ENCODE measurements at places on chromosomes 7 and 10.

DNA sequence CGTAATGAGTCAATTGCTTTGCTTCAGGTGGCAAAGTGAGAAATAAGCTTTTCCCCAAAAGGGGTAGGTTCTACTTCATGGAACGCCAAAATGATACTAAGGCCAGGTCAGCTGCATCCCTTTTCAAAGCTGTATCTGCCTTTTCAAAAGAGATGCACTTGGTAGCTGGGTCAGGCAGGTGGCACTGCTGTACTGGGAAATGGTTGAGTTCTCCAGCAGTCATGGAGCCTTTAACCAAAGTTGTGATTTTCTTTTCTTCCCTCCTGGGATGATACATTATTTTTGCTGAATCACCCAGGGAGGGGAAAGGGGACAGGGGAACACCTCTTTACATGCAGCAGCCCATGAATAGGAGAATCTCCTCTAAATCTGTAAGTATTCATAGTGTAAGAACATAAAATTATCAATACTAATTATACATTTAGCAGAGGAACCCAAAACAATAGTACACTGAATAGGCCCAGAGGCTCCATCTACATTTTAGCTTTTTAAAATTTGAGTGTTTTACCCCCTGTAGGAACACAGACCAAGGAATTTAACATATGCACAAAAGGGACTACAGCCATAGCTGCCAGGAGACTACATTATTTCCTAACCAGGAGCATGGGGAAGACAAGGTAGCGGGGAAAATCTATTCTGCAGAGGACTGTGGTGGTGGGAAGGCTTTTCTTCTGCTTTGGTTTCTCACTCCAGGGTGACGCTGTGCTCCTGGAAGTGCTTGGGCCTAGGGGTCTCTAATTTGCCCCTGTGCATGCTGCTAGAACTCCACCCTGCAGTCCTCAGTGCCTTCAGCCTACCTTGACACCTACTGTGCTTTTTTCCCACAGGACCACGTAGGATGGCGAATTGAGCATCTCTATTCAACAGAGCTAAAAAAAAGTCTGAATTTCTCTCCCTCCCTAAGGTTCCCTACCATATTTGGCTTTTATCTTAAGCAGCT is 6.4 kb upstream of the GPR22 start:
- DNase-seq: peak; percentile 12

- no peak for DNase-seq
Observed at GRCh38 chr7:33040803-33041516, 21.6 kb downstream of the NT5C3A start.

DNA sequence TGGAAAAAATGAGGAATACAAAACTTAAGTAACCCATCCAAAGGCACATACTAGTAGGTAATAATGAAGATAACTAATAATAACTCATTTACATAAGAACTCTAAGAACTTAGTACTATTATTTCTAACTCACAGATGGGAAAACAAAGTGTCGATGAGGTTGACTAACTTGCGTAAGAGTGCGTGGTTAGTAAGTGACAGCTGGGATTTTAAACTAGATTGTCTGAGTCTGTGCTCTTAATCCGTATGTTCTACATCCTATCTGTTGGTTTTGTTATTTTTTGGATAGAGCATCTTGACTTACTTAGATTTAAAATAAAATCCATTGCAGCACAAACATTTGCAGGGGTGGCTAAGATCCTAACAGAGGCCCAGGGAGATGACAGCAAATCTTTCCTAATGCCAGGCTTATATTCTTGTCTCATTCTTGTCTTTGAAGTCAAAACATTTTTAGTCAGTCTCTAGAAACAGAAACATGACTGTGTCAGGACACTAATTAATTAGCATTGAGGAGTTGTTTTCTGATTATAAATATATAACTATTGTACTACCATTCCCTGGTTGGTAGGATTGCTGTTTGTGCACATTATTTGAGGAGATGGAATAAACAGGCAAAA is 11.7 kb downstream of the RPA3 start:
- no peak for DNase-seq

DNA sequence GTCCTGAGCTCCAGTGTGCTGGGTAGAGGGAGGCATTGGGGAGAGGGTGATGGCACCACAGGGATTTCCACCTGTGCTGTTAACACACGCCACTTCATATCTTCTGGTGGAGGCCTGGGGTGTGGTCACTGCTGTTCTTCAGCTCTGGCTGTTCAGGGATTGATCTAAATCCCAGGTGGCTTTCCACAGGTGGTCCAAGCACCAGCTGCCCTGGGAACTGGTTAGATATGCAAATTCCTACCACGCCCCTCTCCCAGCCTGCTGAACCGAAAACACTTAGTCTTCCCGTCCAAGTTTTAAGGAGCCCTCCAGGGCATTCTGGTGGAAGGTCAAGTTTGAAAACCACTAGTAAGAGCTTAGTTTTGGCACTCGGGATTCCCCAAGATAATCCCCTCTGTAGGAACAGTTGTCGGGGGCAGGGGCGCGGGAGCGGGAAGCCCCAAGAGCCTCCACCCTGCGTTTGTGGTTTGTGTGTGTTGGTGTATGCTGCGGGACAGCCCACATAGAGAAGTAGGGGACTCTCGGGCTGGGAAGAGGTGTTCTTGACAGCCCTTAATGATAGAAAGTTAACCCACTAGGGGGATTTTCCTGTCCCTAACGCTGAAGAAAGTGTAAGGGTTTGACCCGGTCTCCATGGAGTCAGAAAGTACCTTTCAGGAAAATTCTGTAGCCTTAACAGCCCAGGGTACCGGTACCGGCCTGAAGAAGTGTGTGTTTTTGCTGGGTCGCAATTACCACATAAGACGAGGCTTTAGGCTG is 5.1 kb downstream of the DEPP1 start:
- DNase-seq: no peak

GRCh38 chr7:22666732-22667131 is 60.3 kb upstream of the IL6 start:
- DNase-seq: no peak

GRCh38 chr7:117937753-117938483 is 64.7 kb upstream of the CTTNBP2 start:
- no peak for DNase-seq

DNA sequence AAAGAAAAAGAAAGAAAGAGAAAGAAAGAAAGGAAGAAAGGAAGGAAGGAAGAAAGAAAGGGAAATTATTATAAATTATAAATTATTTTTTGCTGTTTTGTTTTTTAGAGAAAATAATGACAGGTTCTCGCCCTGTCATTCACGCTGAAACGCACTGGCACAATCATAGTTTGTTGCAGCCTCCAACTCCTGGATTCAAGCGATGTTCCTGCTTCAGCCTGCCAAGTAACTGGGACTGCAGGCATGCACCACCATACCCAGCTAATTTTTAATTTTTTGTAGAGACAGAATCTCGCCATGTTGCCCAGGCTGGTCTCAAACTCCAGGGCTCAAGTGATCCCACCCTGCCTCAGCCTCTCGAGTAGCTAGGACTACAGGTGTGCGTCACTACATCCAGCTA is 21.6 kb downstream of the MMD2 start:
- no peak for DNase-seq

- no peak for DNase-seq
Observed at GRCh38 chr10:120632047-120632446, 175.0 kb downstream of the PLPP4 start.

DNA sequence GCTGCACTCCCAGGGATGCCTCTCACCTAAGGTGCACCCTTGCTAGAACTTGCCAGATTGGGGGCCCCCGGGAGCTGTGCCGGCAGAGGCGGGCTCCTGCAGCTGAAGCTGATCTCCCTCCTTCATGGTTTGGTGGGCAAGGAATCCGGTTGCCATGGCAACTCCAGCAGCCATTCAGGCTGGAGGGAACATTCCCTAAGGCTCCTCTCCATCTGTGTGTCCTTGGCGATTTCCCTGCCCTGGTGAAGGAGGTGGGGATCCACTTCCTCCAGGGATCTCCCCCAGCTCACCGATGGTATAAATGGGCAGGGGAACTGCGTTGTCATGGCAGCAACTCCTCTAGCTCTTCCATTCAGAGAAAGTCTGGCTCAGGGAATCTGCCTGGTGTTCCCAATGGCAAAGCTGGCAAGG is 49.6 kb upstream of the GPR158 start:
- no peak for DNase-seq

DNA sequence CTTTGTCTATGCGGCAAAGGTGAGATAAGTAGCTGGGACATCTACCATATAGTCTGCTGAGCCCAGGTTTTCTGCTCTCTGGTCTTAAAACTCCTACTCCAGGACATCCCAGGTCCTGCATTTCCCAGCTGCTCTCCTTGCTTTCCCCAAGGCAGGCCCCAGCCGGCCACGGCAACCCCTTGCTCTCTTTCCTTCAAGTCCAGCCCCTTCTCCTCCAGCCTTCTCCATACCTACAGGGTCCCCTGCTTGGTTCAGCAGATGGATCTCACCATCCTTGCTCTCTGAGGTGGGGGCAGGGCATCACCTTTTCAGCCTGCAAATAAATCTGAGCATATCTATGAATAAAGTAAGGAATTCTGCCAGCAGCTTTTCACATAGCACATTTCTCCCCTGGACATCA is 8.7 kb downstream of the GIMAP5 start:
- no peak for DNase-seq

DNA sequence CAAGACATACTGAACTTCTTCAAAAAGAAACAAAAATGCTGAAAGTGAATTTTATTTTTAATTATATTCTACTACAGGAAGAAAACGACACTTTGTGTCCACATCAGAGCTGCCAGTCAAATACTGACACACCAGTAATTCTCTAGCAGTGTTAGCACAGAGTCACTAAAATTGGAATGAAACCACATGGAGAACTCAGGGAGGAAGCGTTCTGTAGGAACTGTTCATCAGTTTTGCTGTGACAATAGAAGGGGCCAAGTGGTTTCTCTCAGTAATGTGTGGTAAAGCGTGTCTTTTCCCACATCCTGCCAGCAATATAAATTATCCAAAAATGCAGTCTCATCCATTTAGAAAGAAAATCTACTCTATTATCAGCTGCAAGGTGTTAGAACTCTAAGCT is 683.3 kb downstream of the GRM8 start:
- DNase-seq: no peak

GRCh38 chr7:47647181-47647917 is 65.4 kb upstream of the TNS3 start:
- no peak for DNase-seq

DNA sequence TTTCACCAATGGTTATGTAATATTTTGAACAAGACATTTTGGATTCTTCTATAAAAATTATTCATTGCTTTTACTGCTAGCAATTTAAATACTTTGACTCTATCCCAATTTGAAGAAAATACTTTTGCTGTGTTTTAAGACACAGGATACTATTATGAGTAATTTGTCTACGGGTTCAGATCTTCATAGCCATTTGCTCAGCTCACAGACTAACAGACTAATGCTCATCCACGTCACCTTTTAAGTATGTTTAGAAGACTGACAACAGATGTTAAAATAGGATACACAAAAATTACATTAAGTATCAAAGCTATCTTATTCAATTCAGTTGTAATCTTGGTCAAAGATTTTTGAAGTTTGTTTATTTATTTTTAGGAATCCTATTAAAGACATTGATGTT is 251.3 kb upstream of the CHRM2 start:
- DNase-seq: no peak

DNA sequence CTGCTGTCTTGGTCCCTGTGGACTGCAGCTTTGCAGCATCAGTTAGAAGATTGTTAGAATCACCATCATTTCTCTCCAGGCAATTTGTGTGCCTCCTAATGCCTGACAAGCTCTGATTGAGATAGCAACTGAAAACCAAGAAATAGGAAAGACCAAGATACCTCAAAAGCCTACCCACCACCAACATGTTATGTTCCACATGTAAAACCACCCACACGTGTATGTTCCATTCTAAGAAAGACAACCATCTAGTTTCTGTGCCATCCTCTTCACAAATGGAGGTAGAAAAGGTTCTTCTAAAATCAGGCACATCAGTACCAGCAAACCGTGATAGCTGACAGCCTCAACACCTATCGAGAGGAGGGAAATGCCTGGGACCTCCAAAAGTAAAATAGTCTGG is 46.9 kb downstream of the TASOR2 start:
- DNase-seq: no peak

- DNase-seq: no peak
Observed at GRCh38 chr7:158470336-158470735, 117.3 kb downstream of the PTPRN2 start.

DNA sequence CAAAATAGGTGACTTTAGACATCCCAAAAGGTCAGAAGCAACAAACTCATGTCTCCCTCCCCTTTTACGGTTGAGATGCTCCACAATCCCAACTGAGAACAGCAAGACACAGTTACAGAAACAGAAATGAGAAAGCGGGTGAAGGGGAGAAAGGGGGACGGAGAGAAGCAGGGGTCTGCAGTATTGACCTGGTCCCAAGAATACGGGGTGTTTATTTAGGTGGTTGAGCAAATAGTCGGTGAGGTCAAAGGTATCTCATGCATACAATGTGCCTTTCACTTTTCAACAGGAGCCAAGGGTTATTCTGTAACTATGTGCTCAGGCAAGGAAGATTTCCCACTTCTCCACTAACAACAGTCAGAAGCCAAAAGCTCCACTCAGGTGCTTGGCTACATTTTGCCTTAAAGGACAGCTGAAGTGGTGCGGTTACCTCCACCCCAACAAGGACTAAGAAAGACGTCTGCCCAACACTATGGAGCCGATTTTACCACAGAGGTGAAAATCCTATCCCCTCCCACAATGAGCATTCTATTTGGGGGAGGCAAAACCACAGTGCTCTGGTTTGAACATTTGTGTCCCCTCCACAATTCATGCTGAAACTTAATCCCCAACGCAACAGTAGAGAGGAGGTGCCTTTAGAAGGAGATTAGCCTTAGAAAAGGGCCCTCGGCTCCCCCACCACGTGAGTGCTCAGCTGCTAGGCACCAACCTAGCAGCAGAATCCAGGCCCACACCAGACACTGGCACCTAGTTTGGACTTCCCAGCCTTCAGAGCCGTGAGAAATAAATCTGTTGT is 77.9 kb downstream of the PARD3 start:
- peak; percentile 52 for DNase-seq

DNA sequence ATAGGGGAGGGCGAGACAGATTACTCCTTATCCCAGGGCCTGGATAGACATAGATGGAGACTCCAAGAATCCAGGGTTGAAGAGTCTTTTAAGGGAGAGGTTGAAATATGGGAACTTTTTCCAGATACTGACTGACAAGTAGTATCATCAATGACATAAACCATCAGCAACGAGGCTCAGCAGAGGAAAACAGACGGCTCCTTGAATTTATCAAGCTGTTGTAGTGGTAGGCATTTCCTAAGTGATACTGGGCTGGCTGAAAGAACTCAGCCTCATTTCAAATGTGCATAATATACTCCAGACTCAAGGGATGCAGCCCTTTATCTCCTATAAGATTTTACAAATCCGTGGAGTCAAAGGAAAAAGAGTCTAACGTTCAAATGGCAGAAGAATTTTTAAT is 150.5 kb downstream of the FANK1 start:
- DNase-seq: no peak

GRCh38 chr10:14040787-14041631 is 289.7 kb downstream of the FRMD4A start:
- no peak for DNase-seq

DNA sequence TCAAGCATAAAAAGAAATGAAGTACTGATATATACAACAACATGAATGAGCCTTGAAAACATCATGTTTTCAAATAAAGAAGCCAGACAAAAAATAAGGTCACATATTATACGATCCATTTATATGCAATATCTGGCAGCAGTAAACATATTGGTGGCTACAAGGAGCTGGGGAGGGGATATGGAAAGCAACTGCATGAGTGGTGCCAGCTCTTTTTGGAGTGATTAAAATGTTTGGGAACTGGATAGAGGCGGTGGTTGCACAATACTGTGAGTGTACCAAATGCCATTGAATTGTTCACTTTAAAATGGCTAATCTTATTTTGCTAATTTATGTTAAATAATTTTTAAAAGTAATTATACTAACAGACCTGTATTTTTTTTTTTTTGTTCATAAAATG is 481.7 kb downstream of the PCDH15 start:
- no peak for DNase-seq
